Activated CD8-positive, alpha-beta T cell treated with anti-CD3 and anti-CD28 coated beads for 36 hours (primary cell): ENCODE measurements at places on chromosomes 16 and 17. TPM values are rescaled to one million over a fixed set of nuclear protein-coding genes. Genes with fewer than 3 reads are reported as not detected.

DNA sequence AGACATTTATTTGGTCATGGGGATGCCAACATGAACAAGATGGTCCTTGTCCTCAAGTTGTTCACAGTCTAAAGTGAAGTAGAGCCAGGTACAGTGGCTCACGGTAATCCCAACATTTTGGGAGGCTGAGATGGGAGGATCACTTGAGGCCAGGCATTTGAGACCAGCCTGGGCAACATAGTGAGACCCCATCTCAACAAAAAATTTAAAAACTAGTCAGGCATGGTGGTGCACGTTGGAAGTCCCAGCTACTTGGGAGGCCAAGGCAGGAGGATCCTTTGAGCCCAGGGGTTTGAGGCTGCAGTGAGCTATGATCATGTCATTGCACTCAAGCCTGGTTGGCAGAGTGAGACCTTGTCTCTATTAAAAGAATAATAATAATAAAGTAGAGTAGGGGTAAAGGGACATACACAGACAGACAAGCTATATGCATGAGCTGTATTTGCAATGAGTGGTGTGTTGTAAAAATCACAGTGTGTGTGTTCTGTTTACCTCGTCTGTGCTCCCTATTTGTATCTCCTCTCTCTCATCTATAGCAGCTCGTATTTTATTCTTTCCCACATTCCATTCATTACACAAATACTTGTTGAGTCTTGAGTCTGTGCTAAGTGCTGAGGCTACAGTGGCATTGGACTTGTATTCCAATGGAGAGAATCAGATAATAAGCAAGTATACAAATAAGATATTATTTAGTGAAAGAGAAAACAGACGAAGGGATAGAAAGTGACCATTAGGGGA lies 73.9 kb upstream of the DHX40 start:
- H3K27ac ChIP-seq = no peak overlapping the region
- no peaks in the 10 kb centered on the region for H3K36me3 ChIP-seq
- H3K4me3 ChIP-seq = no peak overlapping the region
- H3K4me1 ChIP-seq = no peaks in the 10 kb centered on the region

The ZFPM1 gene
- 18.0 TPM for total RNA-seq

The ATP6V0D1 gene
- total RNA-seq = 17.5 TPM

GRCh38 chr17:16398270-16399267 lies 16.8 kb upstream of the TRPV2 start:
- no peaks in the 10 kb centered on the region for H3K27me3 ChIP-seq
- H3K4me1 ChIP-seq = peaks cover 5% of the 10 kb centered on the region
- H3K27ac ChIP-seq = no peak overlapping the region
- no peak overlapping the region for H3K4me3 ChIP-seq
- DNase-seq = peak; percentile 37

DNA sequence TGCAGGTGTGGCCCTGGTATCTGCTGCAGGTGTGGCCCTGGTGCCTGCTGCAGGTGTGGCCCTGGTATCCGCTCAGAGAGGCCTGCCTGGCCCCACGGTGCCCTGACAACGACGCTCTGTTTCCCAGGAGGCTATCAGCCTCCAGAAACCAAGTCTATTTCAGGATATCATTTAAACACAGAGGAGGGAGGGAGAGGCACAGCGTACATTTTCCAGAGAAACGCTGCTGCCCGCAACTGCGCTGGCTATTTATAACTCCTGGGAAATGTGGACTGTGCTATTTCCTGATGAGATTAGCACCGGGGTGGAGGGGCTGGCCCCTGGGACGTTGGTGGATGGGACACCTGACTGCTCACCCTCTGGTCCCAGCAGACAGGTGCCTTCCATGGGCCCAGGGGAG lies 22.5 kb downstream of the TIMM22 start:
- no peaks in the 10 kb centered on the region for H3K4me1 ChIP-seq
- H3K4me3 ChIP-seq = no peak overlapping the region
- no peak overlapping the region for H3K27ac ChIP-seq
- no peaks in the 10 kb centered on the region for H3K36me3 ChIP-seq
- DNase-seq = no peak
- H3K27me3 ChIP-seq = no peaks in the 10 kb centered on the region

- H3K27me3 ChIP-seq = peaks cover 17% of the 10 kb centered on the region
- no peaks in the 10 kb centered on the region for H3K36me3 ChIP-seq
- H3K4me1 ChIP-seq = no peaks in the 10 kb centered on the region
- H3K4me3 ChIP-seq = no peak overlapping the region
- DNase-seq = no peak
These were observed 45.9 kb upstream of the GNAO1 start for GRCh38 chr16:56145369-56145768.

- no peak overlapping the region for H3K27ac ChIP-seq
- H3K4me1 ChIP-seq = peaks cover 19% of the 10 kb centered on the region
- no peaks in the 10 kb centered on the region for H3K36me3 ChIP-seq
- H3K4me3 ChIP-seq = peak overlapping the region; percentile 82
- DNase-seq = peak; percentile 63
These were observed 333 bp upstream of the NOG start for GRCh38 chr17:56593086-56593645.

The SUPT6H gene
- 60.3 TPM for total RNA-seq

DNA sequence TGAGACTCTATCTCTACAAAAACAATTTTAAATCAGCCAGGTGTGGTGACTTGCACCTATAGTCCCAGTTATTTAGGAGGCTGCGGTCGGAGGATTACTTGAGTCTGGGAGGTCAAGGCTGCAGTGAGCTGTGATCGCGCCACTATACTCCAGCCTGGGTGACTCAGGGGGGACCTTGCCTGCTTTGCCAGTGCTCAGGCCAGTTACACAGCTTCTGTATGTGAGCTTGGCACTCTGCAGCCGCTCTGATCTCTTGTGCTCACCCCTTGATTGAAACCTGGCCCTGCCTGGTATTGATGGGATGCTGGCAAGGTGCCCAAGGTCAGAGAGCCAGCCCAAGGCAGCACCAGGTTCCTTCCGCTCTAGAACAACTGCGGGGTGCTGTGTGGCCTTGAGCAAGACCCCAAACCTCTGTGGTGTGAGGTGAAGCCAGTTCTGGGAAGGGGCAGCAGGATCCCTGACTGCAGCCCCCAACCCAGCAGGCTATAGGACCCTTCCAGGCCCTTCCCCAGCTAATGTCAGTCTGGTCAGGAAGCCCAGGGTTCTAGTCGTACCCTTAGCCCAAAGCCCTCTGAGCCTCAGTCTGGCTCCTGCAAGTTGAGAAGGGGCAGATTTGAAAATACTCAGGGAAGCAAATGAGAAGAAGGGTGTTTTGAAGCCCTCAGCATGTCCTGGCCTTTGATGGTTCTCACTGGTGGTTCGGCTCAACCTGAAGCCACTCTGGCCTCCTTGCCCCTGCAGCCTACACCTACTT lies 18.9 kb downstream of the MMP15 start:
- no peak for DNase-seq
- no peaks in the 10 kb centered on the region for H3K4me1 ChIP-seq
- no peak overlapping the region for H3K27ac ChIP-seq

The NOMO2 gene
- 72.0 TPM for total RNA-seq

- DNase-seq = no peak
- H3K27ac ChIP-seq = no peak overlapping the region
- H3K27me3 ChIP-seq = no peaks in the 10 kb centered on the region
- no peak overlapping the region for H3K4me3 ChIP-seq
- H3K36me3 ChIP-seq = peaks cover 21% of the 10 kb centered on the region
These were observed 14.5 kb downstream of the RPS6KB1 start for GRCh38 chr17:59907467-59907866.

DNA sequence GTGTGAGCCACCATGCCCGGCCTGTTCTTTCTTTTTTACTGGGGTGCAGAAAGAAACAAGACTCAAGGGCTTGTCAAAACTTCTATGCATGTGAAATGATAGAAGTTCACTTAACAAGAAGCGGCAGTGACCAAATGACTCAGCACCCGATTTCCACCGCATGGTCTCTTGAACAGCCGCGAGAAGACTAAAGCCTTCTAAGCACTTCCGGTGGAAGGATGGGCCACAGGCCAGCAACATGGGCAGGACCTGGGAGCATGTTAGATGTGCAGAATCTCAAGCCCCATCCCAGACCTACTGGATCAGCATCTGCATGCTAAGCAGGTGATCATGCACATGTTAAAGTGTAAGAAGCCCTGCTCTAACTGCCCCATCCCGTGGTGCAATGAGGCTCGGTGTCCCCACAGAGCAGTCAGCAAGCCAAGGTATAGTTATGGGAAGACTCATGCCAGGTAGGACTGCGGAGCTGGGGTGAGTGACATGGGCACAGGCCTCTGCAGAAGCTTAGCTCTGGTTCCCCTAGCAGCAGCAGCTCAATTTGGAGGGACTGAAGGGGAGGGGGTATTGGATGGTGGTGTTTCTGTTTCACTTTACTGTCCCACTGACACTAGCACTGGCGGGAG lies 88.5 kb upstream of the HNF1B start:
- peaks cover 16% of the 10 kb centered on the region for H3K27me3 ChIP-seq
- DNase-seq = peak; percentile 71
- H3K27ac ChIP-seq = no peak overlapping the region
- no peak overlapping the region for H3K4me3 ChIP-seq
- H3K36me3 ChIP-seq = no peaks in the 10 kb centered on the region

DNA sequence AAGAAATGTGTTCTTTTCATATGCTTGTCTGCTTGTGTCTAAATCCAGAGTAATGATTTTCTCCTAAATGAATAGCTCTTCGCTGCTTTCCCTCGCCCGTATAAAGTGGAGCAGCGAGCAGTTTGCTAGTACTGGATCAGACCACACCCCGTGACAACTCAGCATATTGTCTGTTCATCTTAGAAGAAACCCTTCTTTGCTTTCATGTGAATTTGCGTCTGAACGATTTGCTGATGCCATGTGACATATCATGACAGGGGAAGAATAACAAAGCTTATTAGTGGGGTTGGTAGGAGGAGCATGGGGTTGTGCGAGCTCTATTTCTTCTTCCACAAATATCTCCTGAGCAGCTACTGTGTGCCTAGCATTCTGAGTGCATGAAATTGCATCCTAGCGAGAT lies 44.1 kb upstream of the CACNG4 start:
- no peak overlapping the region for H3K4me3 ChIP-seq
- H3K4me1 ChIP-seq = no peaks in the 10 kb centered on the region
- DNase-seq = no peak
- H3K27ac ChIP-seq = no peak overlapping the region

DNA sequence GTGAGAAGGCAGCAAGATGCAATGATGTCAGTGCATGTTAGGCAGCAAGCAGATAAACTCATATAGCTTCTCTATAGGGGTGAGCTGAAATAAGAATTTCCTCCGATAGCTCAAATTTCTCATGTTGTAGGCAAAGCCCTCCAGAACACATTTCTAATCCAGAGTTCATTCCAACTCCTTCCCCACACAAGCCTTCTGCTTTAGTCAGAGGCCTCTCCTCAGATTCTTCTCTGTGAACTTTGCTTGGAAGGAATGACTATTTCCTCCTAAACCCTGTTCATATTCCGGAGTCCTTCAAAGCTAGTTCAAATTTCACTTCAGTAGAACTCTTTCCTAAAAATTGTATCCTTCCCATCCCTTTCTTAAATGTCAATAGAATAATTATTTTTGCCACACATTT lies 144.8 kb downstream of the KCNJ2 start:
- H3K4me1 ChIP-seq = no peaks in the 10 kb centered on the region
- peaks cover 2% of the 10 kb centered on the region for H3K27me3 ChIP-seq
- H3K27ac ChIP-seq = no peak overlapping the region
- no peaks in the 10 kb centered on the region for H3K36me3 ChIP-seq

The TMC5 gene
- not detected for total RNA-seq
